BJ (cell line): ENCODE measurements at places on chromosomes 7 and 10. TPM values are rescaled to one million over a fixed set of nuclear protein-coding genes. Genes with fewer than 3 reads are reported as not detected.

- DNase-seq, result no peak
These were observed 264.0 kb upstream of the PRKCQ start for GRCh38 chr10:6843894-6844650.

GRCh38 chr7:31875424-31875823 is 188.4 kb downstream of the PPP1R17 start:
- DNase-seq, result no peak

DNA sequence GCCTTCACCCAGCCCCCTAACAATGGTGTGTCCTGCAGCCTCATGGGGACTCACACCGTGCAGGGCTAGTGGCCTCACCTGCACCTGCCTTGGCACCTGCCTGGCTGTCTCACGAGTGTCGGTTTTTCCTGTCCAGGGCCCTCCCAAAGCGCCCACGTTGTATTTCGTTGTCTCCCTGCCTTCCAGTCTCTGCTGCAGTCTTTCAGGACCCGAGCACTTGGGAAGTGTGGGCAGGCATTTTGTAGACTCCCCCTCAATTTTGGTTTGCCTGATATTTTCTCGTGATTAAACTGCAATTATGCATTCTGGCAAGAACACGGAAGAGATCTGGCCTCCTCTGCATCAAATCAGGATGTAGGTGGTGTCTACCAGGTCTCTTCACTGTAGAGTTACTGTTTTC is 17.9 kb downstream of the BNIP3 start:
- DNase-seq, result no peak

- peak; percentile 41 for DNase-seq
These were observed 10.6 kb downstream of the ZYX start for GRCh38 chr7:143391462-143392404.

DNA sequence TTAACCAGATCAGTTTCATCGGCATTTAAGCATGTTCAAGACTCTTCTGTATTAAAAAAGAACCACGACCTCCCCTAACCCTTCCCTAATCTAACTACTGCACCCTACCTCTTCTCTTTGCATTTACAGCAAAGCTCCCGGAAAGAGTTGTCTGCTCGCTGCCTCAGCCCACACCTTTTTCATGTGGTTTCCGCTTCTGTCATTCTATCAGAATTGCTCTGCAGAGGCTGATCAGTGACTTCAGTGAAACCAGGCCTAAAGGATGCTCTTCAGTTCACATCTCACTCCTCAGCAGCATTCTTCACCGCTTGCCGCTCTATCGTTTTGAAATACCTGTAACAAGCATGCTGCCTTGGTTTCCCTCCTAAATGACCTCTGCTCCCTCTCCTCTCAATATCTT is 160.9 kb downstream of the SDK1 start:
- DNase-seq, result no peak

- DNase-seq, result no peak
These were observed 22.4 kb upstream of the SMC3 start for GRCh38 chr10:110544958-110545537.

DNA sequence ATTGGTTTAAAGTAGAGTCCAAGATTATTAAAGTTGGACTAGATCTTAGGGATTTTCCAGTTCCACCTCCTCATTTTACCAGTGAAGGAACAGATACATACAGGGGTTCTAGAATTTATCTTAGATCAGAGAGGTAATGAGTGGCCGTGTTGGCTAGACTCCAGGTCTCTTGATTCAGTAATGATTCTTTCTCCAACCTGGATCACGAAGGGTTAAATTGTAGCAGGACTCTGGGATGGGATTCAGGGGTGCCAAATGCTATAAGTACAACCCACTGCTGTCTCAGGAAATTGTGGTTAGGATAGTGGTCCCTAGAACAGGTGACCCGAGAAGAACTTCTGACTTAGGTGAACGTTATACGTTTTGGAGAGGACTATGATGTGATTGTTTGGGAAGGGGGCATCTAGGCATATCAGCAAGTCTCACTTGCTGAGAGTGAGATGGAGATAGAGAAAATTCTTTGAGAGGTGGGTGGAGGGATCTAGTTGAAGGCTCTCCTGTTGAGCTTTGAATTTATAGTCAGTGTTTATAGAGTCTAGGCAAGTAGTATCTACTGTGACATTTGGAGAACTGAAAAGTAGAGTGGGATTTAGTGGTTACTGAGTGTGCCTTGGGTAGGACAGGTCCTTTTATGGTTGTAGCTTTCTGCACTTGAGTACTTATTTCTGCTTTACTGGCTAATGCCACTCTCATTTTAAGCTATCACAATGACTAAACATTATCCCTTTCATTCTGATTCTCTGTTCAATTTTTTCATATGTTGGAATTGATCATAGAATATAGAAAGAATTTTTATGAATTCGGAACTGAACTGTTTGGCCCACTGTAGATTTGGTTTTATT is 58.3 kb downstream of the ST7 start:
- DNase-seq, result no peak

BLNK gene
- polyA plus RNA-seq, result not detected in 2 replicates

YWHAG gene
- polyA plus RNA-seq, result 48.8 and 62.2 TPM in 2 replicates

SPDYE16 gene
- not detected in 2 replicates for polyA plus RNA-seq
